Eye (tissue), 1 donor: ENCODE measurements at places on chromosomes 6 and 20.

DNA sequence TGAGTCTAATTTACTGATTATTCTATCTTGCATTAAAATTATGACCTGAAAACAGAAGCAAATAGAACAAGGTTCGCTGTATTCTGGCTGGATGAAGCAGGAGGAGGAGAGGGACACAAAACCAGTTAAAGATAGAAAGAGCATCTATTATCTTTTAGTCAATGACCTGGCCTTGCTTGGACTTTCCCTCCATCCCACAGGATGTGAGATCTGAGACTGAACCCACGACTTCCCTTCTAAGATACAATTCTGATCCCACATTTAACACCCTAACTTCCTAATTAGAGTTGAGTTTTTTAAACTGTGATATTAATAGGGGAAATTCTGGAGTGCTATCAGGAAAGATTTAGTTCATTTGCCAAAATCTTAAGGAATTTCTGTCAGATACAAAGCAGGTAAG lies 3.1 kb upstream of the HLA-DQA2 start:
- no peak for DNase-seq

DNA sequence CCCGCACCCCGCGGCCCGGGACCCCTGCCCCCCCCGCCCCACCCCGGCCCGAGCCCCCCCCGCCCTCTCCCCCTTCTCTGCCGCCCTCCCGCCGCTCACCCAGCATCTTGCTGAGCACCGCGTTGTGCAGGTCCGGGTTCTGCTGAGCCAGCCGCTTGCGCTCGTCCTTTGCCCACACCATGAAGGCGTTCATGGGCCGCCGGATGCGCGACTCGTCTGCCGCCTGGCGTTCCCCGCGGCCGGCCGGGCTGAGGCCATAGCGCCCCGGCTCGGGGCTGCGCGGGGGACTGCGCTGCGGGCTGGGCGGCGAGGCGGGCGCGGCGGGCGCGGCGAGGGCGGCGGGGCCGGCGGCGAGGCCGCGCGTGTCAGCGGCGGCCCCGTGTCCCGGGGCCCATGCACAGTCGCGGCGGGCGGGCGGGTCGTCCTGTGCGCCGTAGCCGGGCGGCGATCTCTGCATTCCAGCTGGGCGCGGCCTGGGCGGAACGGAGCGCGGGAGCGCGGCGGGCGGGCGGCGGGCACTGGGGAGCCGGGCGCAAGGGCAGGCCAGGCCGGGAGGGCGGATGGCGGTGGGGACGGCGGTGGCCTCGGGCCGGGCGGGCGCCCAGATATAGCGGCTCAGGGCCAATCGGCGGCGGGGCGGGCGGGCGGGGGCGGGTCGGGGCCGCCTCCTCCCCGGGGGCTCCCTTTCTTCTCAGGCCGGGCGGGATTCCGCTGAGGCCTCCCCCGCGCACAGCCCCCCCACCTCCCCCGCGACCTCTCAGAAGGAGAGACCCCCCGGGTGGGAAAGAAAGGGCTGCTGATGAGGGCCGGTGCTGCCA lies at the start of gene SOX18:
SOX18 (minus strand) TSS at position 580 of the 818 bp plus-strand sequence; CDS start at position 457, 123 bp downstream.
- peak; percentile 49 for DNase-seq

DNA sequence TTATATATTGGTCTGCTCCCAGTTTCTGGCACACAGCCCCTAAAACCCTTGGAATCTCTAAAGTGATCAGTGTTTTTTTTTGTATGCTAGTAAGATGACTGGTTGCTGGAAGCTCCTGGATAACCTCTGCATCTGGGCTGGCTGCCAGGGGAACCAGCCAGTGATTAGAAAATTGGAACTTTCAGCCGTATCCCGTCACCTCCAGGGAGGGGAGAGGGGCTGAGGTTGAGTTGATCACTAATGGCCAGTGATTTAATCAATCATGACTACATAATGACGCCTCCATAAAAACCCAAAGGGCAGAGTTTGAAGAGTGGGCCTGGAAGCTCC lies 48.0 kb upstream of the NOP56 start:
- no peak for DNase-seq

- DNase-seq = peak; percentile 89
Measured at GRCh38 chr6:21845018-21845417, 251.5 kb downstream of the SOX4 start.

DNA sequence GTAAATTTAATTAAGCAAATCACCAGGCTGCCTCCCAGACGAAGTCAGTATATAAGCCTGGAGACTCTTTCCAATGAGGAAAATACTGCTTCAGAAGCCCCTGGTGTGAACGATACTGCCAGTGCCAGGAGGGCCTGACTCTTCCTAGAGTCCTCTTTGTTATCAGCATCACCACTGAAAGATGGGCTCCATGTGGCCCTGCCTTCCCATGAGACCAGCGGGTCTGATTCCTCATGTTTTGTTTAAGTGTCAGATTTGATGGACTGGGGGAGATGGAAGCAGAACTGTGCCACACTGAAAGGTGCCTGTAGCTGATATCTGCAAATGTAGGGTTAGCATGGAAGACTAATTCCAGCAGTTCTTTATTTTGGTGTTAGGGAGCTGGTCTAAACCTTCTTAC lies 7.9 kb downstream of the NQO2 start:
- DNase-seq = no peak

- no peak for DNase-seq
Measured at GRCh38 chr20:55353206-55353605, 652.1 kb downstream of the CBLN4 start.

GRCh38 chr20:47785854-47786764 lies 828 bp upstream of the SULF2 start:
- peak; percentile 96 for DNase-seq

- no peak for DNase-seq
Measured at GRCh38 chr20:30919514-30920188, 337.8 kb upstream of the DEFB115 start.

- peak; percentile 11 for DNase-seq
Measured at GRCh38 chr6:39932386-39932910, 1.8 kb downstream of the MOCS1 start.

GRCh38 chr20:6122873-6123648 lies at the start of gene FERMT1:
Gene FERMT1, minus strand, starts transcription at chr20:6123030. Its CDS starts 3,476 bp downstream, at chr20:6119554.
- DNase-seq = peak; percentile 73

DNA sequence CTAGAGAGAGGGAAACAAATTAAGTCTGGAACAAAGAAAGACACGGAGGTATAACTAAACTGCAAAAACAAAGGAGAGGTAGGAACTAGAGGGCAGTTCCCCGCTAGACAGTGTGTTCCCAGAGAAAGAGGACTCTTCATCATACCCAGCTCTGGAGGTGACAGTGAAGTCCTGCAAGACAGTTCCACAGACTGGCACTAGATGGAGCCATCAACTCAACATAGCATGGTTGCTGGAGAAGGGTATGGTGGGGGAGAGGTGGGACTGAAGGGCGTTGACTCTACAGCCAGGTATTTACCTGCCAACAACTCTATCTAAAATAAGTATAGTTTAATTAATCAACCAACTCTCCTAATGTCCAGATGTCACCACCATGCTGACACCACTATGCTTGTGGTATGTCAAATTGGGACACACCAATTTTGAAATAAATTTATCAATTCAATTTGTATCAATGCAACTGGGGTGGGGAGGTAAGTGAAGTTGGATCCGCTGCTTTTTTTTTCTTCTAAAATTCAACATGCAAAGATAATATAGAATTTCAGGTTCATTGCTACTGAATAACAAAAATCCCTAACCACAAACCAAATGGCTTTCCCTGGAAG lies 9.7 kb downstream of the BACH2 start:
- DNase-seq = peak; percentile 62

GRCh38 chr6:108423982-108424705 lies 129.3 kb downstream of the AFG1L start:
- DNase-seq = no peak

DNA sequence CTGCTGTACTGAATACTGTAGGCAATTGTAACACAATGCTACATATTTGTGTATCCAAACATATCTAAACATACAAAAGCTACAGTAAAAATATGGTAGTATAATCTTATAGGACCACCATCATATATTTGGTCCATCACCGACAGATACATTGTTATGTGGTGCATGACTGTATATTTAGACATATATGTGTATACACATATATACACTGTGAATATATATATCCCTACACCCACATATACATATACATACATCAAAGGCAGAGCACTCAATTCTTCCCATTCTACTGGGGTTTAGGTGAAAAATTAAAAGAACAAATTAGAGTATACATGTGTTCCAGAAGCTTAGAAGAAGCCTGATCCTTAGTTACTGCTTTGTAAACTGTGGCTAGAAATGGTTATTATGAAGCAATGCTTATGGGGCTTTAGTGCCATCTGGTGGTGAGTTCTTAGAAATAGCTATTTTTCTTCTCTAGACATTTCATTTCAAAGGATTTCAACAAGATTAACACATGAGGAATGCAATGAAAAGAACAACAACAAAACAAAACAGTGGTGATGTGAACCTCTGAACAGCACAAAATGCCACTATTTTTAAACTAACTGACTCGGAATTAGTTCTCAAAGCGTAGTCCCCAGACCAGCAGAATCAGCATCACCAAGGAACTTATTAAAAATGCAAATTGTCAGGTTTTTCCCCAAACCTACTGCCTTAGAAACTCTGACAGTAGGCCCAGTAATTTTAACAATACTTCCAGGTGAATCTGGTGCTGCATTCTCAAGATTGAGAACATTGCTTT lies 38.0 kb downstream of the PKHD1 start:
- peak; percentile 78 for DNase-seq

DNA sequence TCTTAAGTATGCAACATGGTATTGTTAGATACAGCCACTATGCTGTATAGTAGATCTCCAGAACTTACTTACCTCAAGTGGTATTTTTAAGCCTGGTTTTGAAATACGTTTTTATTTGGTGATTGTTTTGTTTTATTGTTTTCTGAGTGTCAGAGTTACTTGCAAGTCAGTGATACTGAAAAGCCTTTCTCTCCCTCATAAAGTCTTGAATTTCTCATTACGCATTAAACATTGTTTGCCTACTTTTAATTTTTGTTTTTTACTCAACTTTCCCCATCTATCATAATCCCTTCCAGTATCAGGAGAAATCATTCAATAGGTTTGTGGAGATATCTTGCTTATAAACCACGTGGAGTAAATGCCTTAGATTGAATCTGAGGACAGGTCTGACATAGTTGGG lies 214.9 kb downstream of the DOK5 start:
- no peak for DNase-seq

DNA sequence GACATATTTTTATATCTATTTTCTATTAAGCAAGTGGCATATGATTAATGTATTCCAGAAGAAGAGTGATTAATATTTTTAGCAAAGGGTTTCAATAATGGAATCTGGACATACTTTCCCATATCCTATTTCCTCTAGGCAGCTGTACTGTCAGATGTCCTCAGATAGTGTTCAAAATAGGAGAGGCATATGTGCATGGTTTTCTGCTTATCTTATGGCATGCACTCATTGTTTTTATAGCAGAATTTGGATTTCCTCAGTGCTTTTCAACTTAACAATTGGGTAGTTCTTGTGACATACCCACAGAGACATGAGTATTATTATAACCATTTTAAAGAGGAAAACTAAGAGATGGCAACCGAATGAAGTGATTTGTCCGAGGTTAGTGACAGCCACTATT lies 12.6 kb upstream of the SLC17A5 start:
- DNase-seq = no peak
